ENCODE measurements at places on chromosomes 2 and 18.

DNA sequence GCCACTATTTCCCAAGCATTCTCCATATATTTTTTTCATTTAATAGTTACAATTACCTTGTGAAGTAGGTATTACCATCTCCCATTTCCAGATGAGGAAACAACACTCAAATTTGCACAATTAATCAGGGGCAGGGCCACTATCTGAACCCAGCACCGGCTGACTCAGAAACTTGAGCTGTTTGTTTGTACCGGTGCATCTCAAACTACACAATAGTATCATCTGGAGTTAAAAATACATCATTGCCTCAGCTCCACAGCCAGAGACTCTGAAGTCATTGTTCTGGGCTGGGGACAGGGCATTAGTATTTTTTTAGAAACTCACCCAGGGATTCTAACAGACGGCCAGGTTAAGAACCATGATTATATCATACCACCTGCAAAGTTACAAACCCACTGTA lies 55.9 kb downstream of the CDCA7 start:
- no peak for DNase-seq

DNA sequence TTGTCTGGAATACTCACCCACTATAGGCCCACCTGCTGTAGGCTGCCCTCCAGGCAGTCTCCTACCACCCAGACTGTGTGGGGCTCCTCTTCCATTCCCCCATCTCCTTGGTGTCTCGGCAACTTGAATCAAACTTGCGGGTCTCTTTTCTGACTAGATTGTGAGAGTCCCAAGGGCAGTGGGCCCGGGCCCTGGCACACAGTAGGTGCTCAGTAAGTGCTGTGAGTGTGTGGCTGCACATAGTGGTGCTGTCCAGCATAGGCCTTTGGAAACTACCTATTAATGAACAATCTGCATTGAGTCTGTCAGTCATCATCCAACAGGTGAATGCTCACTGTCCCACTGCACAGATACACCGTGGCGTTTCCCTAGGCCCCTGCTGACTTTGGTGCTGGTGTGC lies 43.6 kb upstream of the ASB1 start:
- DNase-seq, result no peak

DNA sequence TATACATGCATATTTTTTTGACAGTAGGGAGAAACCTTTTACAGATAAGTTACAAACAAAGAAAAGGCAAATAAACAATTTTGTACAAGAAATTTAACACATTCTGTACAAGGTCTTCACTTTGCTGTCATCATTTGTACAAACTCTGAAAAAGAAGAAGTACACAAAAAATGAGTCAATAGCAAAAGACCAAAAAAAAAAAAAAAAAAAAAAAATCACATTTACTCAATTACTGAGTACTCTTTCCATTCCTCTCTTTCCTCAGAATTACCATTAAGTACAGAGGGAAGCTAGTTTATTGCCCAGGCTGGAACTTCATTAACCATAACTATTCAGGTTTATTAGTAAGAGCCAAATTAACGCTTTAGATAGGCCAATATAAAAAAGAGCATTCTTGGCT lies 5.6 kb upstream of the STPG4 start:
- DNase-seq, result no peak

DNA sequence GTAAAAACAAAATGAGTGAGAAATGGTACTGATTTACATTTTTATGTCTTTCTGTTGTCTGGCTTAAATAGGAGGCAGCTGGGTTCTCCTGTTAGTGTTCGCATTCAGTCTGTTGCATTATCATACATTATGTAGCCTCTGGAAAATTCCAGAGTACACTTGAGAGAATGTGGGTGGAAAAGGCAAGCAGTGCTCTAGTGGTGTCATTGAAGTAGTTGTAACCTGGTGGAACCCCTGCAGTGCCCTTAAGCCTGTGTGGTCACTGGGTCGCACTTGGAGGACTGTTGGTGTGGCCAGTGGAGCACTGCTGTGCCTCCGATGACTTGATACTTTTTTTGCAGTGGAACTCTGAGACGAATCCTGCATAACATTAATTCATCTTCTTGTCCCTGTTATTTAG lies 52.4 kb downstream of the USP14 start:
- no peak for DNase-seq

- DNase-seq, result peak; percentile 32
Measured at GRCh38 chr2:235171550-235172031, 219.8 kb downstream of the SH3BP4 start.

- no peak for DNase-seq
Measured at GRCh38 chr18:25805939-25806338, 284.5 kb downstream of the SS18 start.

DNA sequence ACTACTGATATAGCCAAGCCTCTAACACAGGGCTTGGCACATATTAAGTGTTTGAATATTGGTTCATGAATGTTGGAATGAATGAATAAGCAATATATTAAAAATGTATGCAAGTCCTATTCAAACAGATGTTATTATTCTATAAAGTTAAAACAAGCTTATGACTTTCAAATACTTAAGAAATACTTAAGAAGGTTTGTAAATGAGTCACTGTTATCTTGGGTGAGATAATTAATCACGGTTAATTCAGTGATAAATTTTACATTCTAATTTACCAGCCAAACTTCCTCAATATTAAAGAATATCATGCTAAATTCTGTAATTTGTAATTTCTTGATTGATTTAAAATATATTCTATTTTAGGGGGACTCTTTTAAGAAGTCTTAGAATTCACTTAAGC lies 74.8 kb downstream of the RBMS1 start:
- DNase-seq, result no peak

GRCh38 chr2:170229125-170229524 lies 51.2 kb downstream of the MYO3B start:
- DNase-seq, result no peak

DNA sequence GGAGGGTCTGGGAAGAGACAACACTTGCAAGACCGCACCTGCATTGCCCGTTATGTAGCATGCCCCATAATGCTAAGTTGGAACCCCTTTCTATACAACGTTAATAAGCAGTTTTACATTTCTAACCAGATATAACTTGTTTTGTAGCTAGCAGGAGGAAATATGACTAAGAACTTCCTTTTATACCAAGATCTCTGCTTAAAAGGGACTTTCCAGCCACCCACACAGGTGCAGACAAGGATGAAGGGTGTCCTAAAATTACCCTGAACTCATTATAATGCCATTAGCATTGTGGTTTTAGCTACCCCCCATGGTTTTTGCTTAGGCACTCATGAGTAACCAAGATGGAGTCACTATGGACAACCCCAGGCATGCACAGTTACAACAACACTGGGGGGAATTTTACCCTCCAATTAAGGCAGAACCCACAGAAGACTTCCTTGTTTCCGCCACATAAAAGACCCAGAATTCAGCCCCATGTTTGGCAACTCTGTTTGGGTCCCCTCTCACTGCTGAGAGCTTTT lies 362.8 kb downstream of the CBLN2 start:
- no peak for DNase-seq

DNA sequence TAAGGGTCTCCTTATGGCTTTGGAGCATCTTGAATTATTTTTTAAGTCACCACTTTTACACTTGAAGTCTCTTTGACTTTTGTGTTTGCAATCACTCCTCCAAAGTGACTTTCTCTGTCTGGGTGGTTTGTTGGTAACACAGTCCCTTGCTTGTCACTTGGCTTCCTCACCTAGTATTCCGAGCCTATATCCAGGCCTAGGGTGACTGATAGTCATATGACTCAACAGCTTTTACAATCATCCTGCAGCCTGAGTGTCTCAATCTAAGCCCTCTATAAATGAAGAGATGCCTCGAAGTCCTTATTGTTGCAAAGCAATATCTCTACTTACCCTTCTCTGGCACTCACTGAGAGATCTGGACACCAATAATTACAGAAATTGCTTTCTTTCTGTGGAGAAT lies 53.9 kb upstream of the SETBP1 start:
- no peak for DNase-seq

DNA sequence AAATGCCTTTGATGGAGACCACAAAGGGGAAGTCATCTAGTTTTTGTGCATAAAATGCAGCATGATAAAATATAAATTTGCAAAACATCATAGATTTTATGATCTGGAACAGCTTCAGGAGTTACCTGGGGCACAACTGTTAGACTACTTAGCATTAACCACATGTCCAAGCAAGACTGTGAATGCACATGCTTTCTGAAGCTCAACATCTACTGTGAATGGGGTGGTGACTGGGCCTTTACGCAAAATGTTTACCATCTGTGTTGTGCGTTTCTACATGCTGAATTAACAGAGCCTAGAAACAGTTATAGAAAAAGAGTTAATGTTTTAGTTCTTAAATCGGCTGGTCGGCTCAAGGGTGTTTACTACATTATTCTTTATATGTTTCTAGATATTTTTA lies 45.5 kb downstream of the KCTD1 start:
- DNase-seq, result no peak

DNA sequence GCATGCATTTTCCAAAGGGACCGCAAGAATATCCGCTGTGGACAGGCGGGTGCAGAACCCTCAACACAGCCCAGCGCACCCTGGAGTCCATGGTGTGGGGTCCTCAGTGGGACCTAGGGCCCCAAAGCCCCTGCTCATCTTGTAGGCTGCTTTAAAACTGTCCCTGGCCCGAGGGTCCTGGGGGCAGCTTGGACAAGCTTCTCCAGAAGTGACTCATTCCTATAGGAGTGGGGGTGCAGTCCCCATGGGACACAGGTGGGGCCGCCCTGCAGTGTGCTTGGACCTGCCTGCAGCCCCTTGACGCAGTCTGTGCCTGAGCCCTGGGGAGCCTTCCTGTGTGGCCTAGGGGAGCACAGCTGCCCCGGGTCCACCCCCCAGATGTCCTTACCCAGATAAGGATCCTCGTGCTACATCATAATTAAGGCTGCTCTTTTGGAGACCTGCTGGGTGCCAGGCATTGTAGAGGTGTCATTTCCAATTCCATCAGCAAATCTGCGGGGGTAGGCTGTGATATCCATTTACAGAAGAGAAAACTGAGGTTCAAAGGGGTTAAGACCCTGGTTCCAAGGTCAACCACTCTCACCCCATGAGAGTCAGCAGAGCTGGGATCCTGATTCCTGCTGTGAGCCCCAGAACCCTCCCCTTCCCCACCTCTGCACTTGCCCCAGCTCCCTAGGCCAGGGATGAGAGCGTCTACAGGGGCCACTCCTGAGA lies 1.7 kb upstream of the HS6ST1 start:
- peak; percentile 32 for DNase-seq

GRCh38 chr18:69032009-69032408 lies 234.1 kb downstream of the CCDC102B start:
- peak; percentile 16 for DNase-seq

GRCh38 chr2:188089901-188090300 lies 201.8 kb upstream of the GULP1 start:
- no peak for DNase-seq

DNA sequence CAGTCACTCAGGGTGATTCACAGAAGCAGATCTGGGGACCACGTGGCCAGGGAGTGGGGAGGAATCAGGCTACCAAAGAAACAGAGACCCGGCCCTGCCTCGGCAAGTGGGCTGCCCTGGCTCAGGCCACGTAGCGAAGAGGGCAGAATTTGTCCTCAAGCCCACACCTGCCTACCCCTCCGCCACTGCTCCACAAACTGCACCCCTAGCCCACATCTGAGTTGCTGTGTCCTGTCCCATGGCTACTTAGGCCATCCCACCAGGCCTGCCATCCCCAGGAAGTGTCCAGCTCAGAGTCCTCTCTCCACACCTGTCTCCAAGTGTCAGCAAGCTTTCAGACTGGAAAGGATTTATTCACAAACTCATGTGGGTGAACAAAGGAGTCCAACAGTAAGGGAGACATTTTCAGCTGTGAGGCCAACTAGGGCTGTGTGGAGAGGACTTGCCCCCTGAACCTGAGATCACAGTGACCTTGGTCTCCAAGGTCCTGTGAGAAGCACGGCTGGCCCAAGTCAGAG lies 31.7 kb upstream of the ASPRV1 start:
- DNase-seq, result no peak

DNA sequence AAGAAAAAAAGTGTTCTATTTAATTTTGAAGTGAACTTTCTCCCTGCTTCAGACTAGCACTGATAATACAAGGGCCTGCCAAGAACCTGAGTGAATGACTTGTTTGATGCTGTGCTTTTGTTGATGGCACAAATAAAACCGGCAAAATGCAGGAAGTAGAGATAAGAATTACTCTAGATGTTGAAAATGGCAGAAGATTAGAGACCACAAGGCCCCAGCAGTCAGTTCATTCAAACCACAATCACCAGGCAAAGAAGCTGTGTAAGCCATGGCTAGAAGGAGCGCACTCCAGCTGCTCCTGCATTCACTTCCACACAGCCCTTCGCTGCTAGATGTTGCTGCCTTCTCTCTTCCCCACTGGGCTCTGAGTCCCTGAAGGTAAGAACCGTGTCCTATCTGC lies 297.1 kb downstream of the AGPS start:
- no peak for DNase-seq

GRCh38 chr2:492178-492577 lies 185.0 kb downstream of the TMEM18 start:
- peak; percentile 60 for DNase-seq

DNA sequence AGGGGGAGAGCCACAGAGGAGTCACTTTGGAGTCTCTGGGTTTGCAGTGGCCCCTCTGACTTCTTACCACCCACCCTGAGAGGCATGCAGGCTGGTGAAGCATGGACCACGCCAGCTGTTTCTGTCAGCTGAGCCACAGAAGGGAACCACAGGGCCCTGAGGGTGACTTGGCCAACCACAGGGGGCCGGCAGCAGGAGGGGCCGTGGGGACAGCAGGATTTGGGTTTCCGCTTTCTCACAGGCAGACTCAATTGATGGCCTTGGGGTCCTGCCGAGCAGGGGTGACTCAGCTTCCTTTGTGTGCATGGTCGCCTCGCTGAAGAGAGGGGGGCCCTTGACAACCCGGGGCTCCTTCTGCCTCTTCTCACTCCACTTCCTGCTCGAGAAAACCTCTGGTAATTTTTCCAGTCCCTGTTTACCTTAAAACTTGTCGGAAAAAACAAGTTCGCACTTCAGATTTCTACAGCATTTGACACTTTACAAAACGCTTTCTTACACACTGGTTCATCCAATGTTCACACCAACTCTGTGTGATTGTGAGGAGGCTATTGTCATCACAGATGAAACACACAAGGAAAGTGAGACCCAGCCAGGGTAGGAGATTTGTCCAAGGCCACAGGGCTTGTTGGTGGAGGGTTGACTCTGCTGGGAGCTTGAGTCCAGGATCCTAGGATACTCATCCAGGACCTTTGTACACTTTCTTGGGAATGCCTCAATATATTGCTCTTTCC lies 311.2 kb downstream of the LPIN1 start:
- no peak for DNase-seq

GRCh38 chr18:69586537-69586936 lies 185.8 kb downstream of the DOK6 start:
- no peak for DNase-seq
